Activated CD4-positive, alpha-beta memory T cell treated with anti-CD3 and anti-CD28 coated beads, Interleukin-2, amount 10 ng/mL, durations not matched to agents 7 days and 5 days (primary cell): ENCODE measurements at places on chromosomes 3 and 15. TPM values are rescaled to one million over a fixed set of nuclear protein-coding genes. Genes with fewer than 3 reads are reported as not detected.

The MAP1A gene
- 9.3 TPM for total RNA-seq

DNA sequence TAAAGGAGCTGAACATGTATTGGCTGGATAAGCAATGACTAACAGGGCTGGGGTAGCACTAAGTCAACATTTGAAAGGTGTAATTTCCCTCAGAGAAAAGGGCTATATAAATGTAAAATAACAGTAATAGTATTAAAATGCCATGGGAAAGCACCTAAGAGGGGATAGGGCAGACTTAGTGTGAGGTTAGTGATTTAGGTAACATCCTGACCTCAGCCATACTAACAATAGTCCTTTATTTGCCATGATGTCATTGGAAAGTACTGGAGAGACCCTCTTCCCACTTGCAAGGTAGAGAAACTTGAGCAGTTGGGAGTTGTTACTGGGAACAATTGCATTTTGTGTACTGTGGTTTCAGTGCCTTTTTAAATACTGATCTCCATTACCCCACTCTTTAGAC lies 103.4 kb downstream of the LSAMP start:
- no peaks in the 10 kb centered on the region for H3K27me3 ChIP-seq
- H3K4me3 ChIP-seq = no peak overlapping the region
- H3K27ac ChIP-seq = no peak overlapping the region

- DNase-seq = no peak
- H3K36me3 ChIP-seq = peaks cover under 1% of the 10 kb centered on the region
Observed at GRCh38 chr15:85755471-85755870, 39.3 kb downstream of the KLHL25 start.

- H3K36me3 ChIP-seq = no peaks in the 10 kb centered on the region
- H3K4me1 ChIP-seq = peaks cover 6% of the 10 kb centered on the region
- no peak for DNase-seq
Observed at GRCh38 chr3:169432708-169433432, 230.6 kb downstream of the MECOM start.

GRCh38 chr15:43317566-43318184 lies 12.7 kb downstream of the LCMT2 start:
- H3K36me3 ChIP-seq = no peaks in the 10 kb centered on the region
- no peak overlapping the region for H3K27ac ChIP-seq
- H3K27me3 ChIP-seq = peaks cover 29% of the 10 kb centered on the region
- no peaks in the 10 kb centered on the region for H3K4me1 ChIP-seq
